ENCODE measurements at places on chromosomes 2 and 18. TPM values are rescaled to one million over a fixed set of nuclear protein-coding genes. Genes with fewer than 3 reads are reported as not detected.

- DNase-seq, result no peak
Measured at GRCh38 chr18:57087644-57088376, 59.1 kb upstream of the BOD1L2 start.

GRCh38 chr18:1013951-1014350 is 109.3 kb downstream of the ADCYAP1 start:
- no peak for DNase-seq

- DNase-seq, result no peak
Measured at GRCh38 chr2:10434886-10435819, 13.0 kb downstream of the ODC1 start.

DNA sequence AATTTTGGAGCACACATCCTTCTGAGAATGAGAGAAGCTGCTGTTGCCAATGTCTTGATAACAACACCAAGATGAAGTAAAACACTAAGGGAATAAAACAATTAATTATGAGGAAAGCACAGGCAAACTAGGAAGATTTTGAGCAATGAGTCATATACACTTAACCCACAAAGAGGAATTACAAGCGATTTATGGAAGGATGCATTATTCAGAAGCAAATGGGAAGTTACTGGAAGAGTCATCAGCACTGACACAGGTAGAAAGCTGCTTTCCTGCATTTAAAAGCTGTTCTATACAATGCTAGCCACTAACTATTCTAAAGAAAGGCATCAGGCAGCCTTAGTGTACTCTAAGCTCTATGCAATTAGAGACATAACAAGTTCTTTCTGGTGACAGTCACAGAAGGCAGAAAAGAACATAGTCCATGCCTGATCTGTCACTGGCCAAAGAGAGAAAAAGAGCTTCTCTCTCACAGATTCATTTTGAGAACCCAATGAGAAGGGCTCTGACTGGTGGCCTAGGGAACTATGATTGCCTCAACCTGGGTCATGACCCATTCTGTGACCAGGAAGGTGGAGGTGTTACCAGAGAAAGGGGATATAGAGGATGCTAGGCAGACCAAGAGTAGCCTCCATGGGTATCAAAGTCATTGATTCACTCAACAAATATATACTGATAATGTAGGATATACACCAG is 45.4 kb downstream of the M1AP start:
- DNase-seq, result peak; percentile 85

GRCh38 chr2:74524955-74525716 is 895 bp downstream of the DQX1 start:
- no peak for DNase-seq

Gene TBR1
- total RNA-seq, result not detected

Gene SF3B6
- 105 TPM for total RNA-seq

Measured in astrocyte (in vitro differentiated cells and primary cell).